NCI-H1048 (cell line): ENCODE measurements at places on chromosomes 16 and 17.

GRCh38 chr16:64453646-64454045 lies 668.2 kb downstream of the CDH11 start:
- DNase-seq = no peak

DNA sequence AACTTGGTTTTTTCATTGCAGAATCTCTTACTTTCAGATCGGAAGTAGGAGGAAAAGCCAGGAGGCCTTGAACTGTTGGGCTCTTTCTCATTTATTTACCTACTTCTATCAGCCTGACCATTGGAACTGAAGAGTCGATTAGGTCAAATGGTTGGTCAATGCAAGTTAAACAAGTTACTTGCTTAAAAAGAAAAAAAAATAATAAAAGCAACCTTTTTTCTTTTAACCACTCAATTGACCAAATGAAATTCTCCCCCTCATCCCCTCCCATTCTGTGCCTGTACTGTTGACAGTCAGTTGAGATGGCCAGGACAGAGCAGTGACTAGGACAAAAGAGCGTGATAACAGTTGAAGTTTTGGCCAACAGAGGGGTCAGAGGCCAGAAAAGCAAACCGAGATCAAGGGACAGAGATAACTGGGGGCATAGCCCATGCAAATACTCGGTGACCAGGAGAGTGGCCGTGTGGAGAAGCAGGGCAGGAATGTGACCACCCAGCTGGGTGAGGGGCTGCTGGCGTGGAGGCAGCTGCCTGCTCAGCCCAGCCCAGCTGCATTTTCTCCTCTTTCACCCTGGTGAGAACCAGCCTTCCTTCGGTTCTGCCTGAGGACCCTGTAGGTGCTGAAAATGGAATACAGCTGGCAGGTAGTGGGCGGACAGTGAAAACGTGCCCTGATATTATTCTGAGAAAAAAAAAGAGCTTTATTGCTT lies 72.2 kb downstream of the HS3ST3B1 start:
- no peak for DNase-seq

DNA sequence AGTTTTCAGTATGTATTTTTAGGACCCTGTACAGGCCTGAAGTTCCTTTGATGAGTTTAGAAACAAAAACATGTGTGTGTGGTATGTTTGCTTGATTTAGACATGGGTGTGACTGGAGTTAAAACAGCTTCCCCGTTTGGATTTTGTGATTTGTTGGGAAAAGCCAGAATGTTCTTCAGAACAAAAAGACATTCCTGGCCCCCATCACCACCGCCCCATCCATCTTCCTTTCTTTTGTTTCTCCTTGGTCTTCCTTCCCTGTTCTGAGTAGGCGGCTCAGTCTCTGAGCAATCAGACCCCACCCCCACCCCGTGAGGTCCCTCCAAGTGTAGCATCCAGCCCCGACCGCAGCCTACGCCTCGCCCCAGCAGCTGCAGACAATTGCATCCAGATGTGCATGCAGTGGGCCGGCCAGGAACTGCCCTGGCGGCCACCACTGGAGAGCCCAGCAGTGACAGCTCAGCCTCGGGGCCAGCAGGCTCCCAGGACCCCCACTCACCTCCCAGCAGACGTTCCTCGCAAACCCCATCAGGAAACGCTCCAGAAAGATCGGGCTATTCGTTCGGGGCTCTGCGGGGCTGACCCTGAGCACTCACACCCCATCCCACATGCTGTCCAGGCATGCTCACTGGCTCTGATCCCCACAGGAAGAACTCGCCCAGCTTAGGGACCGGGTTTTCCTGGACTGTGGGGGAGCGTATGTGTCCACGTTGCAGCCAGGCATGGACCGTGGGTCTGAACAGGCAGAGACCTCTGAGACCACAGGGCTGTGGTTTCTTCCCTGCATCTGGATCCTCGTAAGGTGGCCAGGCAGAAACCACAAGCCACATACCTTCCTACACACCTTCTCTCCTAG lies 99.8 kb upstream of the CDH5 start:
- DNase-seq = no peak

- no peak for DNase-seq
Measured at GRCh38 chr17:58153046-58153445, 4.9 kb downstream of the OR4D1 start.

GRCh38 chr17:63609816-63610573 lies 9.3 kb downstream of the TACO1 start:
- DNase-seq = no peak

DNA sequence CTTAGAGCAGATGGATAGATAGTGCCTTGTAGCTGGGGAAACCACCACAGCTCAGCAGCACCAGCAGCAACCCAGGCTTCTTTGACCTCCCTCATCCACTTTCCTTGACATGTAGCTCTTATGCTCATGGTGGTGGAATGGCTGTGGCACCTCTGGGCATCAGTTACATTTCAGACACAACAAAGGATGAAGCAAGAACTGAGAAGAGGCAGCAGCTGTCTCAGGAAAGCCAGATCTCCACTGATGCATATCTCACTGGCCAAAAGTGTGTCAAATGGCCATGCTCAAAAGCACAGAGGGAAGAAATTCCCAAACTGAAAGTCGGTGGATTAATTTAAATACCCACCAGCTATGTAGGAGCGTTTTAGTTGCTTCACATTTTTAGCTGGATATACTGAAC lies 671.4 kb upstream of the SALL1 start:
- no peak for DNase-seq

GRCh38 chr17:81831957-81832607 lies 1.0 kb downstream of the MCRIP1 start:
- no peak for DNase-seq

DNA sequence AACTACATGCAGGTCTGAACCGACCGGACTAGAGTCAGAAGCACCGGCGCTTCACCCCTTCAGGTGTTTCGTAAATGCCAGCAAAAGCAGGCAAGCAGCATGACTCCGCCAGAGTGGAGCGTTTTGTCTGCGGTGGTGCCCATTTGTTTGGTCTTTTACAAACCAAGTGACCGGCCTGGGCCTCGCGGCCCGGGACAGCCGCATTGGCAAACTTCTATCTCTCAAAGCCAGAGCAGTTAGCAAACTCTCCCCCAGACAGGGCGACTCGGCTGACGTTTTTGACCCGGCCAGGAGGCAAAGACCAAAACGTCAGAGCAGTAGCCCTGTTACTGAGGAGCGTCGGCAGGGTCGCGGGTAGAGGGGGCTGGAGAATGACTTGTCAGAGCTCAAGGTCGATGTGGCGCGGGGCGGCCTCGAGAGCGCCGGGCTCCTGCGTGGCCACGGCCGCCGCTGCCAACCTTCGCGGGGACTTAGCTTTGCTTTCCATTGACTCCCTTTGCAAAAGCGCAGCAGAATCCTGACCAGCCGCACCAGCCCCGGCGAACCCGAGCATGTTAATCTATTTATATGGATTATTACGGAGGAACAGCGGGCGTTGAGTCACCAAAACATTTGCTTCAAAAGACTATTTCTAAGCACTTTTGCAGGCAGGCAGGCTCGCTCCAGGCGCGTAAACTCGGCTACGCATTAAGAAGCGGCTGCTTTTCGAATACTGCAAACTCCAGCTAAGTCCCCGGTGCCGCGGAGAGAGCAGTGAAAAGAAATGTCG lies 763 bp upstream of the SOX9 start:
- no peak for DNase-seq

DNA sequence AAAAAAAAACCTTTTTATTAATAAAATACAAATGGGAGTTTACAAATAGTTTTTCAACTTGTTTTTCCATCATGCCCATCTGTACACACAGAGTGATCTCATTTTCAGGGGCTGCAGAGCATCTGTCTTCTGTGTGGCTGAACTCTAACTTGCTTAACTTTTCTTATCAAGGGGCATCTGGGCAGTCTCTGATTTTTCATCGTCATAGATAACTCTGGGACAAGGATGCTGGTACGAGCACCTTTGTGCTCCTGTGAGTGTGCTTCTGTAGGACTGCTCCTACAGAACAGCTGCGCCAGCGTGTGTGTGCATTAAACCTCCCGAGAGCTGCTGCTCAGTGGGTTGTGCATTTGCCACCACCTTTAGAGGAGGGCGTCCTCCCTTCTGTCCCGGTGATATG lies 34.6 kb upstream of the TAC4 start:
- no peak for DNase-seq

DNA sequence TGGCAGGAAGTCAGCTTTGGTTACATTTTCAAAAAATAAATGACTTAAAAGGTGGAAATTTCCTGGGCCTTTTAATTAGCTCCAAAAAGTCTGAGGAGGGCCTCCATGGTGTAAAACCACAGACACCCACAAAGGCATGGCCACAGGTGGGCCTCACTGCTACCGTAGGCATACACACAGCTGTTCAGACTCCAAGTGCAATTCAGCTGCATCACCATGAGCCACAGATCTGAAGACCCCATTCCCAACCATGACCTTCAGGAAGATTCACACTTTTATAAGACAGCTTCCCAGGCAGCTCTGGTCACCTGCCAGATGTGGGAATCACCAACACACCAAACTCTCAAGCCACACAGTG lies 20.6 kb downstream of the CSNK2A2 start:
- DNase-seq = no peak

- no peak for DNase-seq
Measured at GRCh38 chr16:64269756-64270155, 852.1 kb downstream of the CDH11 start.

GRCh38 chr17:38540514-38541045 lies 65.2 kb downstream of the SRCIN1 start:
- DNase-seq = no peak

DNA sequence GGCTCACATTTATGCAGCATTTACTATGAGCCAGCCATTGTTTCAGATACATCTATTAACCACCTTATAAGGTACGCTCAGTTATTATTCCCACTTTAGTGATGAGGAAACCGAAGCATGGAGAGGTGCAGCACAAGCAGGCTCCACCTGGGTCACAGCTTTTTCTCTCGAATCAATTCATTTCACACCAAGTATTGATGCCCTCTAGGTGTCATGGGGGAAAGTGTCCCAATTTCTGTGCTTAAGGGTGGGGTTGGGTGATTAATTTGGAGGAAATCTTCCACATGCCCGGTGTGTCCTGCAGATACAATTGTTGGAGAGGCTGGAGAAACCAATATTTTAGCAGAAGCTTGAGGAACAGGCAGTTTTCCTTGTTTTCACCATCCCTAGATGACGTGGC lies 62.7 kb upstream of the DNAJA2 start:
- DNase-seq = no peak

GRCh38 chr17:3641717-3642486 lies 5.3 kb downstream of the CTNS start:
- DNase-seq = no peak

DNA sequence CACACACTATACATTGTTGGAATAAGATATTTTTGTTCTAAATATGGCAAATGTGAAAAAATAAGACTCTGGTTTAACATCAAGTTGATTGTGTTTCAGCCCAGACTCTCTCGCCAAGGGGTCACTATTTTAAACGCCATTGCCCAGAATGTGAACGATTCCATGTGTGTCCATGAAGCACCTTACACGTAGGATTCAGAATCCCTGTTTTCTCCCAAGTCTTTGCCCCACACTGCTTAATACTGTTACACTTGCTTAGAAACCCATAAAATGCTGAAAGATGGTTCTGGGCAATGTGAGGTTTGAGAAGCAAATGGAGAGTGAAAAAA lies 7.7 kb downstream of the HS3ST3B1 start:
- no peak for DNase-seq

DNA sequence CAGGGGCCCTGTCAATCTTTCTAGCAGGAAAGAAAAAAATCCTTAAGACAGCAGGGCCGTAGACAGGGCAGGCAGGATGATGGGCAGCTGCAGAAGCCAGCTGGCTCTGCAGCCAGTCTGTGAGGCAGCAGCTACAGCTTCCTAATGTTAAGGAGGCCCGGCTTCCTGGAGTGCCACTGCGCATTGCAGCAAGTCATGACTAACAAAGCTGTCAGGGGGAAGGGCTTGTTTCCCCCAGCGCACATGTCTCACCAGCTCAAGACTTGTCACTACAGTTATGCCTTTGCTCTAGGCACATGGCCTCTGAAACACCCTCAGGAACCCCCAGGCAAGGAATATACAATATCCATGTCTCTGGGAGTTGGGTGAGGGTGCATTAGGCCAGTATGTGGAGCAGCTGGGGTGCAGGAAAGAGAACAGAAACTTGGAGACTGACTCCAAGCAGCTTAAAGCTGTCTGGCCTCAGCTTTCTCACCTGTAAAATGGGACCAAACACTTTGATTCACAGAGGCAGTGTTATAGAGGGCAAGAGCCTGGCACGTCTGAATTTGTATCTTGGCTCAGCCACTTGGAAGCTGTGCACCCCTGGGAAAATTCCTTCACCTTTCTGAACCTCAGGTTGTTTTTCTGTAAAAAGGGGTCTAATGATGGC lies 220.0 kb downstream of the HAPSTR1 start:
- DNase-seq = no peak

- DNase-seq = no peak
Measured at GRCh38 chr17:43674394-43674793, 12.7 kb upstream of the MEOX1 start.

DNA sequence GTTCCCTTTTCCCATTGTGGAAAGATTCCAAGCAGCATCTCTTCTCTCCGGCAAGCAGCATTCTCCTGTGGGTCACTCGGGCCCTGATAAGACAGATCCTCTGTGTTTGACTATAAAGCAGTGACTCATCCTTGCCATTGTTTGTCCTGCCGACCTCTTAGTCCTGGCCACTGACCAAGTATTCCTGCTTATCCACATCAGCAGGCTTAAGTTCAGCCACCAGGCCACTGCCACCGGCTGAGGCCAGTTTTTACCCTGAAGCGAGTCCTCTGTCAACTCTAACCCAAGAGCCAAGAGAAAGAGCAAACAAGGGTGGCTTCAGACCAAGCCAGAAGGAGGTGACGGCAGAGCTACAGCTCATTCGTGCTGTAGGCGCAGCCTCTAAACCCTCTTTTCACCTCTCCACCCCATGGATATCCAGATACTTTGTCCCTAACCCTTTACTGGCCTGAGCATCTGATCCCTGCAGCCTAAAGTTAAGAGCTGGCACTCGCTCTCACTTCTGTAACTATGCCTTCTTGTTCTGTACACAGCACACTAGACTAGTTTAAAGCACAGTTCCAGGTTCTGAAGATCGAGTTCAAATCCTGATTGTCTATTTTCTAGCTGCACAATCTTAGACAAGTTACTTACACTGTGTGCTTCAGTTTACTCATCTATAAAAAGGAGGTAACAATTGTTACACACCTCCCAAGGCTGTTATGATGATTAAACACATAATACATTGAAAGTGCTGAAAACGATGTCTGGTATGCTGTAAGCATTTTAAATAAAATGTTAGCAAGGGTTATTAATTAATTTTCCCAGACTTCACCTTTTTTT lies 31.0 kb downstream of the SOX9 start:
- no peak for DNase-seq

GRCh38 chr16:12149971-12150370 lies 173.4 kb downstream of the SNX29 start:
- DNase-seq = no peak

DNA sequence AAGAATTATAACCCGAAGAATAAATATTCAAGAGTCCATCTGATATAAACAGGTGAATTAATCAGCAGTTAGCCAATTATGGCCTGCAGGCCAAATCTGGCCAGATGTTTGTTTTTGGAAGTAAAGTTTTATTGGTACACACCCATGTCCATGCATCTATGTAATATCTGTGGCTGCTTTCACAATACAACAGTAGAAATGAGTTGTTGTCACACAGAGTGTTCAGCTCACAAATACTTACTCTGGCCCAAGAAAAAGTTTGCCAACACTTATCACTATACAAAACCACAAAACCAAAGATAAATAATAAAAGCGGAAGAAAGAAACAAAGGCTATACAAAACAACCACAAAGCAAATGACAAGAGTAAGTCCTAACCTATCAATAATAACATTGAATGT lies 109.4 kb downstream of the CDYL2 start:
- no peak for DNase-seq
